ENCODE measurements at places on chromosomes 16 and 17.

DNA sequence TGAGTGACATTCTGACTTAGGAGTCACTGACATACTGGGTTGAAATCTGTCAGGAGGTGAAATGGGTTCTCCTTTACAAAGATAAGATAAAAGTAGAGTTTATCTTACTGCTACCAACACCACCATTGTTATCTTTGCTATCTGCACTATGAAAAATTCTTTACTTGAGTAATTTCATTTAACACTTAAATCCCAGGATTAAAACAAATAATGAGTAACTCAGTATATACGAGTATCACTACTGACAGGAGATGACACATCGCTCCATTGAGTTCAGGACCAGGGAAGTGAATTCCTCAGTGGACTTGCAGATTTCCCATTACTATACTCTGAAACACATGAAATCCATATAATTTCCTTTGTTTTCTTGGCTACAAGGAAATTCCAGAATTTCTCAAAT lies 242.1 kb upstream of the NLRP1 start:
- DNase-seq = no peak

- DNase-seq = no peak
These were observed 46.6 kb upstream of the DOC2B start for GRCh38 chr17:227946-228615.

DNA sequence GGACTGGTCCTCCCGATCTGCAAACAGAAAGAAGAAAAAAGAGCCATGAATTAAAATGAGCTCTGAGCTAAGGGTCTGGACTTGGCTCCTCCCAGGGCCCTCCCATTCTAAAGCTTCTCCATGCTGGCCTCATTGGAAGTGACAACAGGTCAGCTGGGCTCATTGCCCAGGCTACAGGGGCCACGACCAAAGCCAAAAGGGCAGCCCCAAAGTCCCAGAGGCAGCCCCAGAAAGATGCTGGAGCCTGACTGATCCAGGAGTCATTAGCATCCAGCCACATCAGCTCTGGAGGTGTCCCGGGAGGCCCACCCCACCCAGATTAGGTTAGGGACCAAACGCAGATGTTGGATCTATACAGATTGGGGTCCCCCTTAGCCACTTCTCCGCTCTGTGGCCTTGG lies 58.2 kb downstream of the MYH11 start:
- no peak for DNase-seq

- no peak for DNase-seq
These were observed 20.6 kb downstream of the MPRIP start for GRCh38 chr17:17062866-17063265.

DNA sequence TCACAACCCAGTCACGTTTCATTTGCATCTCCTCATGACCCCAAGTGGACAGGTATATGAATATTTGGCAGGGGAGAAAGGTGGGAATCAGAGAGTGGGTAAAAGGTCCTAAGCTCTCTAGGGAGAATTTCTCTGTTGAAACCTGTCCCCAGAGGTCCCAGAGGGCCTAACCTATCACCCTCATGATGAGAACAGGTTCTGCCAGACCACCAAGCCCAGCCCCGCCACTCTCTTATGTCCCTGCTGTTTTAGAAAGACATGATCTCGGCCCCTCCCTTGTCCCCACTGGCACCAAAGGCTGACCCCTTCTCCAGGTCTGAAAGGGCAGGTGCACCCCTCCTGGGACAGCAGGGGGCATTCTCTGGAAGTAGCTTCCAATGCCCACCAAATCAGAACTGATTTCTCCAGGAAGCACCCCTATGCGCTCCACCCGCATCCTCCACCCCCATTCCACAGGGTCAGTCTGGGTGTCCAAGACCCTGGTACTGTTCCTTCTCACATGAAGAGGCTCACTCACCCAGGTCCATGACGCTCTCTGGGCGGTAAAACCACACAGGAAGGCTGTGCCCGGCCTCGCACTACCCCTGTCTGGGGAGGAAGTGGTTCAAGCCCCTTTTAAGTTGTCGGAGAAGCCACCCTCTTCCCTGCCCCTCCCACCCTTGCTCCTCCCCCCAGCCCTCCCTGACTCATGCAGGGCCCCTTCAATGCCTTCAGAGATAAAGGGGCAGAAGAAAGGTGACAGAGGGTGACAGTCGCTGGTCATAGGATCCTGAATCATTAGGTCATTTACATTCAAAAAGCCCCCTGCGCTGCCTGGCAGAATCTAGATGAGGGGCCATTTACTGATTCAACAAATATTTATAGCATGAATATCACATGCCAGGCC lies at the start of gene CCR7:
Gene CCR7, minus strand, starts transcription at position 590 of the 886 bp plus-strand sequence. Its CDS starts 63 bp downstream, at position 527.
- DNase-seq = peak; percentile 77

- no peak for DNase-seq
These were observed 52.5 kb downstream of the SMG6 start for GRCh38 chr17:2251098-2251497.

DNA sequence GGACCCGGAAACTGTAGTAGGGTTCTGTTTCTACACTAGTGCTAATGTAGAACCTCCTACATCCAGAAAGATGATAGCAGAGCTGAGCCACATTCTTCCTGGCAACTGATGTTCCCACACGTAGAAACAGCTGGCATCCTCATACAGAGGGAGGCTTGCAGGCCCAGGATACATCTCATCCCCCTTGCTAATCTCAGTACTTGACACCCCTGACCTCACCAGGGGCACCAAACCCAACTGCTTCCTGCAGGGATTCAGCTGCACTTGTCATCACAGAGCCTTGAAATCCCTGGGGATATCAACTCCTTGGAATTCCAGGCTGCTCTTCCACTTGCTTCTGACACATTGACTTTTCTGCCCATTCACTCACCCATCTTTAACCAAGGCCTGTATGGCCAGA lies 75.2 kb upstream of the HSBP1 start:
- no peak for DNase-seq

GRCh38 chr16:79409978-79410377 lies 190.6 kb downstream of the MAF start:
- no peak for DNase-seq

- DNase-seq = no peak
These were observed 80.7 kb downstream of the SNX29 start for GRCh38 chr16:12057266-12057665.

- no peak for DNase-seq
These were observed 651.8 kb upstream of the GOT2 start for GRCh38 chr16:59385959-59386358.

GRCh38 chr17:81291662-81292061 lies 3.4 kb downstream of the SLC38A10 start:
- DNase-seq = peak; percentile 34

DNA sequence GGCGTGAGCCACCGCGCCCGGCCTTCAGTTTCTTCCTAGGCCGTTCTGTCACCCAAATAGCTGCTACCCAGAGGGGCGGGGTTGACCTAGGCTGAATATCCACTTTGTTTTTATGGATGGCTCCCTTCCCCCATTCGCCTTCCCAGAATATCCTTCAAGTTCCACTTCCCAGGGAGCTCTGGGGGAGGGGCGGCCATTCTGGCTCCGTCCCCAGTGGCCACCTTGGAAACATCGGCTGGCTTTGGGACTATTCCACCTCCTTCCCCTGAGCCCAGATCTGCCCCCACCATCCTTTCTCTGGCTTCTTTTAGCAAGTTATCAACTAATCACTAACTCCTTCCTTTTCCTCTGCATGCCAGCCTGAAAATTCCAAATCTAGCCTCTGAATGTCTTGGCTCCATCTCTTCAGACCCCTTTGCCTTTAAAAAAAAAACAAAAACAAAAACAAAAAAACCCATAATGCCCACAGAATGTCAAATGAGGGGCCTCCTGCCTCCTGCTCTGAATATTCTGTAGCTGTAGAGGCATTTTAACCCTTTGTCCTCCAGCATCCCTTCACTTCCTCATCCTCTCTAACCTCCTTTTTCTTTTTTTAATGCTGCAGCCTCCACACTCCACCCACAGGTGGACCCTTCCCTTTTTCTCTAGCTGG lies 6.4 kb downstream of the ATP1B2 start:
- DNase-seq = no peak

DNA sequence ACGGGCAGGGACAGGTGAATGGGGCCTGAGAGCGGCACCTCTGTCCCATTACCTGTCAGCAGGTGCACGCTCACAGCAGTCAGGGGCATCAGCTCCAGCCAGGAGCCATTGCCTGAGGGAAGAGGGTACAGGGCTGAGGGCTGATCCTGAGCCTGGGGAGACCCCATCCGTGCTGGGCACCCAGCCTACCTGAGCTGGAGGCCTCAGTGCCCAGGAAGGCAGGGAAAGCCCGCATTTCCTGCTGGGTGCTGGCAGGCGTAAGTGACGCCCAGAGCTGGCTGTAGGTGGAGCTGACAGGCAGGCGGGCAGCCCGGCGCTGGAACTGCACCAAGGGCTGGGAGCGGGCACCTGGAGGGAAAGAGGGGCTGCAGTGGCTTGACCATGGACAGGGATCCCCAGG lies 7.4 kb downstream of the FAM171A2 start:
- DNase-seq = no peak

Measured in stimulated activated CD4-positive, alpha-beta T cell treated with anti-CD3 and anti-CD28 coated beads, Interleukin-1b, Interleukin-23, amount 100 ng/mL, for 1 hour (primary cell).